ENCODE measurements at places on chromosomes 16 and 17.
A peak's percentile ranks its signal among the peaks of the same experiment; 100 is the strongest.

- DNase-seq = no peak
Measured at GRCh38 chr16:980595-980854, 1.0 kb upstream of the SOX8 start.

DNA sequence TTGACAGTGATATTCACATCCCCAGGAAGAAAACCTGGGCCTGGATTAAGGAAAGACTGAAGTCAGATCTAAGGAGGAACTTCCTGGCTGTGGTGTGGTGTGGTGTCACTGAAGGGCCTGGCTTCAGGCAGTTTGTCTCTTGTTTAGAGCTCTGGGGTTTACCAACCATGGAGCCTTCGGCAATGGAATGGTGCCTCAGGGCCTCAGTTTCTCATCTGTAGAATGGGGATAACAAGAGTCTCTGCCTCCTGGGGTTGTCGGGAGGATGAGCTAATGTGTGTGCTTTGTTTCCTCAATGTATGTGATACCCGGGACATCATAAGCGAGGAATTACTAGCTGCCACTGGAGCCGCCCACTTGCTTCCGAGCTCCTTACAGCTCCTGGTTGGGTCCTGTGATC lies 12.7 kb downstream of the WNT3 start:
- DNase-seq = no peak

DNA sequence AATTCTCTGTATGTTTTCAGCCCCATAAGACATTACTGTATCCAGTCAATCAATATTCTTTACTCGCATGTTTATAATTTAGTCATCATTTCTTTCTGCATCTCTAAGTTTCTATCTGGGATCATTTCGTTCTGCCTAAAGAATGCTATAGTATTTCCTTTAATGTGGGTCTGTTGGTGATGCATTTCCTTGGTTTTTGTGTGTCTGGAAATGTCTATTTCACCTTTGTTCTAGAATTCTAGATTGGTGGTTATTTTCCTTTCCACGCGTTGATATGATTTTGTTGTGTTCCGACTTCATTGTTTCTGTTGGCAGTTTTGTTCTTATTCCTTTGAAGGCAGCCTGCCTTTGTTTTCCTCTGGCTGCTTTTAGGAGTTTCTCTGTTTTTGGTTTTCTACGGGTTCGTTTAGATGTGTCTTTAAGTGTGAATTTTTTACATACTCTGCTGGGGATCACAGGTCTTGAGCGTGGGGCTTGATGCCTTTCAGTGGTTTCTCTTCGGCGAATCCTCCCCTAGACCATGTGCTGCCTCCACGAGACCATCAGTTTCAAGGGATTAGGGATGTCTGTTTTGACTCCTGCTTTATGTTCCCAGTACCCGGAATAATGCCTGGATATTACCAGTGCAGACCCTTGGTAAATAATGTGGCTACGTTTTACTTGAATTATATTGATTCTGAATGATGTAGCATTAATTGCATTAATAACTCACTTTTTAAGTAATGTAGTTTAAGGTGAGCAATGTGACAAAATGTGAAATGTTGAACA lies 23.5 kb downstream of the POLR3E start:
- no peak for DNase-seq

- no peak for DNase-seq
Measured at GRCh38 chr17:34930283-34930682, 31.0 kb downstream of the CCT6B start.

GRCh38 chr17:10344816-10345215 lies 28.0 kb downstream of the MYH13 start:
- DNase-seq = no peak

DNA sequence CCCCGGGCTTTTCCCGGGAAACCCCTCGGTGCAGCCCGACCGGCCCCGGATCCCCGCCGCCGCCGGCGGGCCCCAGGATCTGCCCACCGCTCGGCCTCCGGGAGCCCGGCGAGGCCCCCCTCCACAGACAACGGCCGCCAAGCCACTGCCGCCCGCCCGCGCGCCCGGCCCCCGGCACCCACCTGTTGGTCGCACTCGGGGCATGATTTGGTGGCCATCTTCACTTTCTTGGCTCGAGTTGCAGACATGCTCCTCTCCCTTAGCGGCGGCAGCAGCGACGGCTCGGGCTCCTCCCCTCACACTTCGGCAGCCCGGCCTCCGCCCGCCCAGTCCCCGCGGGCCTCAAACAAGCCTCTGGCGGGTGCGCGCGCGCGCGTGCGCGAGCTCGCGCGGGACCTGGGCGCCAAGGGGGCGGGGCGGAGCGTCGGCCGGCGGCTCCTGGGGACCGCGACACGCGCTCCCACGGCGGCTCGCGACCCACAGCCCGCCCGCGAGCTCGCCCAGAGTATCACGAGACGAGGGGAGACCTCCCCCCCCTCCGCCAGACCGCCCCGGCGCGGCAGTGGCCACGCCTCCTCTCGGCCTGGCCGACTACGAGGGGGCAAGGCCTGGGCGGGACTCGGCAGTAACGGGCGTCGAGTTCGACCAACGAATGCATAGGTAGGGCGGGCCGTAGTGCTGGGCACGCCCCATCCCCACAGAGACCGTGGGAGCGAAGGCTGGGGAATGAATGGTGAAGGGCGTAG lies at the start of gene C16orf87:
TSS of gene C16orf87 (minus strand) at position 279 of the 746 bp plus-strand sequence. CDS start at position 248, 31 bp downstream.
- DNase-seq = peak; percentile 79

DNA sequence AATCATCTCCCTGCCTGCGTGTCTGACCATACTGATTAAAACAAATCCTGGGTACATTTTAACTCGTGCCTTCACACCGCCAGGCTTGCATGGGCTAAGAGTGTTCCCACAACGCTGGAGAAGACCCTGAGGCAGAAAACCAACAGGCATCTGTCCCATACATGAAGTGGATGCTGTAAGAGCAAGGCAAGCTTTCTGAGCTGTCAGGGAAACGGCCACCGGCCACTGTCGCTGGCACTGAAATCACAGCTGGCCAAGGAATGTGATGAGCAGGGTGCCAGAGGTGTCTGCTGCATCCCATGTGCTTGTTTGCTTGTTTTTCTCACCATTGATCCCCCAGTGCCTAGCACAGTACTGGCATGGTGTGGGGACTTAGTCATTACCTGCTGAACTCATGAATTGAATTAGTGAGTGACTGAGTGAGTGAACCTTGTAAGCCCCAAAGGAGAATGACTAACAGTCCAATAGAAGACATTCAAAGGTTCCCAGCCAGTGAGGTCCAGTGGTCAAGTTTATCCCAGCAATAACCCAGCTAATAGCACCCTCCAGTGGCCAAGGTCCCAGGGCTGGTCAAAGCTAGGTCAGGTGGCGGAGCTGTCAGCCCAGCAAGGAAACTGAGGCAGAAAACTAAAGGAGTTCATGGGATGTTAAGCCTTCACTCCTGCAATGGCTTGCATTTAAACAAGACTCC lies 92.7 kb upstream of the CDH5 start:
- DNase-seq = no peak

GRCh38 chr16:85908444-85908843 lies 9.5 kb downstream of the IRF8 start:
- no peak for DNase-seq

DNA sequence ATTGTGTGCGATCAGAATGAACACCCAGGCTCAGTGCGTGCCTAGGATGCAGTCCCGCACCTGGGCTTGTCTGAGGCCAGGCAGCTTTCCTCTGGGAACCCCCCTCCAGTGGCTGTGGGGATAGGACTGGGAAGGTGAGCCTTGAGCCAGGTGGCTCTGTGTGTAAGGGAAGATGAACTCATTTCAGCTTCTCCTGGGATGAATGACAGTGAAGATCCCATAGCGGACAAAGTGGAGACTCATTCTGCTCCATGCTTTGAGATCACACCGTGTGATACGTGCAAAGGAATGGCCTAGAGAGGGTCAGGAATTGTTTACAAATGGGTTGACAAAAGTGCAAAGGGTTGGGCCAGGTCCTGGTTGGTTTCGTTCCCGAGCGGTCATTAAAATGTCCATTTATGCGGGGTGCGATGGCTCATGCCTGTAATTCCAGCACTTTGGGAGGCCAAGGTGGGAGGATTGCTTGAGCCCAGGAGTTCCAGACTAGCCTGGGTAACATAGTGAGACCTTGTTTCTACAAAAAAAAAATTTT lies 15.8 kb downstream of the GPRC5C start:
- DNase-seq = no peak

DNA sequence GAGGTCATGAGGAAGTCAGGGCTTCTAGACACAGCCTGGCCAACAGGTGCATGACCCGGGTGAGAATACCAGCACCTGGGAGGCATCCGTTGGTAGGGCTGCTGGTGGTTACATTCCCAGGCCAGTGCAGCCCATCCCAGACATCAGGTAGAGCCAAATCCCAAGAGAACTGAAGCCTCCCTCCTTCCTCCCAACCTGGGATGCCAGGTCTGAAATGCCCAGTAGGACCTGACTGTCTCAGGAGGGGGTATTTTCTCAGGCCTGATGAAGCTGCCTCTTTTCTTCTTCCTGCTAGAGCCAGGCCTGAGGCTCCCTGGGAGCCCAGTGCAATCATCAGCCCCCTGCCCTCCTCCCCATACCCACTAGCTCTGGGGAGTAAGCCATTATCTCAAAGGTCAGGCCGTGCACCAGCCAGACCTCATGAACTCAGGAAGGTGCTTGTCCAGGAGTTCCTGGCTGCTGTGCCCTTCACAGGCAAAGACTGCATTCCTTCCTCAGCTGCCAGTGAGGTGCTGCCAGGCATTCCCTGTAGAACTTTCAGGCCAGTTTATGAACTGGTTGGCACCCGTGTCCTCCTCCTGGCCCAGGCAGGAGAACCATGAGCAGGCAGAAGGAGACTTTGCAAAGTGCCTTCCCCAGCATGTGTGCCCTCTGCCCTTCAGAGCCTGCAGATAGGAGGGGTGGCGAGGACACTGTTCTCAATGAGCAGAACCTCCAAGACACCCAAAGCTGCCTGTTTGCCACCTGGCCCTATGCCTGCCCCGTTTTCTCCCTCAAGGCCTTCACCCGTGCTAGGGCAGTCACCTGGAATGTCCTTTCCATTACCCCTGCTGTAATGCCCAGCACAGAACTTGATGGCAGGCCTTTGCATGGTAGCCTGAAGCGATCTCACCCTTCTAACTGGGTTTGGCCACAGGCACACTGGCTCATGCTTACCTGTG lies 7.6 kb downstream of the TBX2 start:
- DNase-seq = no peak

- no peak for DNase-seq
Measured at GRCh38 chr17:4334332-4334731, 32.1 kb downstream of the UBE2G1 start.

- DNase-seq = no peak
Measured at GRCh38 chr16:57100445-57100844, 8.1 kb downstream of the CPNE2 start.

DNA sequence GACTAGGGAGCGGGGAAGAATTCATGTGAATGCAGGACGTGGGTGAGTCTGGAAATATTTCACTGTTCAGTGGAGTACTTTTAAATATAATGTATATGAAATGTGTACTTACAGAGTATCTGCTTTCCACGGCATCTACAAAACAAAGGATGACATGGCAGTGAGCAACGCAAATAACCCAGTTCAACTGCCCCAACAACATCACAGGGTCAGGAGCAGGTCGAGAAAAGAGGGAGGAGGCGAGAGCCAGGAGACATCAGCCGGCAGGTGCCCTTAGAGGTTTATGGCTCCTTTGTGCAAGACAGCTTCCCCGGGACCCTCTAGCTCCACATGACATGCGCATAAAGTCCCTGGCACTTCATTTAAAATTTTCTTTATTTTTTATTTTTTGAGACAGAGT lies 61.1 kb downstream of the PECAM1 start:
- DNase-seq = no peak

DNA sequence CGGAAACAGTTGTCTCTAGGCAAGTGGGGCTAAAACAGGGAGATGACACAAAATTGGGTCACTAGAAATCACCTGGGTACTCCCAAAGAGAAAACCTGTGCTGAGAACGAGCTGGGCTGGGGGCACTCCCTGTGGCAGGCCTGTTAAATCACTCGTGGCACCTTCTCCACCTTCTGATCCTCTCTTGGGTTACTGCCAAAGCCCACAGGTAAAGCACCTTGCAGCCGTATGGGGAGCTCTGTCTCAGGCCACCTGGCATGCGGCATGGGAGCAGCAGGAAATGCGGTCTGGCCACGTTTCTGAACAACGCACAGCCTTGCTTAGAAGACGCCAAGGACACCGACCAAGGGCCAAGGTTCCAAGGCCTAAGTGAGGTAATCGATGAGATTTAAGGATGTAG lies 21.5 kb upstream of the ICAM2 start:
- DNase-seq = no peak

GRCh38 chr16:68992521-68992920 lies 112.9 kb upstream of the HAS3 start:
- no peak for DNase-seq

DNA sequence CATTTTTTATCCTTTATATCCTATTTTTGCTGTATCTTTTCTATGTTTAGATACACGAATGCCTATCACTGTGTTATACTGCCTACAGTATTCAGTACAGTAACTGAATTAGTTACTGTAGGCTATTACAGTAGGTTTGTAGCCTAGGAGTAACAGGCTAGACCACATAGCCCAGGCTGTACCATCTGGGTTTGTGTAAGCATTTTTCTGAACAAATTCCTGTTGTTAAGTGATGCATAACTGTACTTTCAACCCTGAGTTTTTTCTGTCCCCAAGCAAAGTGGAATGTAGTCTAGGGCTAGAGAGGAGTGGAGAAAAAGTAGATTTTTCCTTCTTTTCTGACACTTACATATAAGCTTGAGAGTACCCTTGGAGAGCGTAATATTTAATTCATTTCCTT lies 282.1 kb downstream of the HS3ST3B1 start:
- DNase-seq = no peak

DNA sequence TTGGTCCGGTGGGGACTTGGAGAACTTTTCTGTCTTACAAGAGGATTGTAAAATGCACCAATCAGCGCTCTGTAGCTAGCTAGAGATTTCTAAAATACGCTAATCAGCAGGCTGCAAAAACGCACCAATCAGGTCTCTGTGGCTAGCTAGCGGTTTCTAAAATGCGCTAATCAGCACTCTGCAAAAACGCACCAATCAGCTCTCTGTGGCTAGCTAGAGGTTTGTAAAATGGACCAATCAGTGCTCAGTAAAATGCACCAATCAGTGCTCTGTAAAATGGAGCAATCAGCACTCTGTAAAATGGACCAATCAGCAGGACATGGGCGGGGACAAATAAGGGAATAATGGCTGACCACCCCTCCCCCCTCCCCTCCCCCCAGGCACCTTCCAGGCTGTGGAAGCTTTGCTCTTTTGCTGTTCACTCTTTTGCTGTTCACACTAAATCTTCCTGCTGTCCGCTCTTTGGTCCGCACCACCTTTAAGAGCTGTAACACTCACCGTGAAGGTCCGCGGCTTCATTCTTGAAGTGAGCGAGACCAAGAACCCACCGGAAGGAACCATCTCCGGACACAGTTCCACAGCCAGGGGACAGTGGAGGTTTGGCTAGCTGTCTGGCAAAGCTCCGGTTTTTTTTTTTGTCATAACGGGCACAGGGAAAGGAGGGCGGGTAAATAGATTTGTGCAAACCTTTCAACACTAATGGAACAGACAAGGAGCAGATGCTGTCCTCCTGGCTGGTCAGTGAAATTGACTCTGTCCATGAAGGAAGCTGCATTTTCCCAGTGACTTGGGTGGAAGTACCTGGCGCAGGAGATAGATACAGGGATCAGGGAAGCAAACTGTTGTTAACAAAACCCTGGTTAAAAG lies 8.3 kb downstream of the PITPNC1 start:
- no peak for DNase-seq

All from activated naive CD8-positive, alpha-beta T cell treated with anti-CD3 and anti-CD28 coated beads, Interleukin-2, amount 50 U/mL, for 16 hours (primary cell).